ENCODE measurements at places on chromosomes 7 and 10.

DNA sequence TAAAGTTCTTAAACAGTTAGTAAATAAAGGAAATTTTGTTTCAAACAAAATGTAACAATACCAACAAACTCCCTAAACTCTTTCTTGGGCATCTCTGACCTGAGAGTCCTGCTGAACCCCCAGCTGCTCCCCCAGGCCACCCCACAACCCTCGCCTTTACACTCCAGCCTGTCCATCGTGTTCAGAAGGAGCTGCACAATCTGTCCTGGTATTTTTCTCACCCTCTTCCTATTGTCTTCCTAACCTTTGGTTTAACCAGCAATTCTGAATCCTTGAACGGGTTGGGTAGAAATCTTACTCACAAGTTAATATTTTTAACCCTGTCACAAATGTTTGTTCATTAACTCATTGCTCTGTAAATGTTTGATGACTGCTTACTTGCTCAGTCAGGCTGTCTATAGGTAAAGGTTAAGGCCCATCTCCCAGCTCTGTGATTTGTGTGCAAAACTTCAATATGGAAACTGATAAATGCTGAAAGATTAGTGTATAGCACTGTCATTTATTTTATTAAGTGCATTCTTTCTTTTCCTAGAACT is 16.8 kb downstream of the SFRP4 start:
- DNase-seq: no peak

DNA sequence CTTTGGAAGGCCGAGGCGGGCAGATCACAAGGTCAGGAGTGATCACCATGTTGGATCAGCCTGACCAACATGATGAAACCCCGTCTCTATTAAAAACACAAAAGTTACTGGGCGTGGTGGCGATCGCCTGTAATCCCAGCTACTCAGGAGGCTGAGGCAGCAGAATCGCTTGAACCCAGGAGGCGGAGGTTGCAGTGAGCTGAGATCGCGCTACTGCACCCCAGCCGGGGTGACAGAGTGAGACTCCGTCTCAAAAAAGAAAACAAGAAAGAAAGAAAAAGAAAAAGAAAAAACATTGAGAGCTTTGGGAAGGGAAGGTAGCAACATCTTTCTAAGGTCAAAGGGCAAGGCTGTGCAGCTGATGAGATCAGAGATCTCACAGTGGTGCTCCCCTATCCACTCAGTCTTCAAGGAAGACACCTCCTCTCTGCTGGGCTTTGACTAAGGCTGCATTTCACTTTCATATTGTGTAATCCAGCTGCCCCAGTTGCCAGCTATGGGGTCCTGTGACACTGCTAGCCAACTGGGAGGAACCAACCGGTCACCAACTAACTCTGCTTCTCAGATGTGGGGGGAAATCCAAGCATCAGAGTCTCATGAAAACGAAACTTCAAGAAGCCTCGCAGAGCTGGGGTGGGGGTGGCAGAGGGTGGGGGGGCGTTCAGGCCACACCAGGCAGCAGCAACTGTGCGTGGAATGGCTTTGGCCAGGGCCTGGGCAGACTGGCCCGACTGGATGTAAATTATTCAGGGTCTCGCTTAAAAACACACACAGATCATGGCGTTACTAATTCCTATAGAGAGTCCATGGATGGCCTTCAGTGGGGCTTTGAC is 1.5 kb downstream of the IL15RA start:
- DNase-seq: no peak

GRCh38 chr10:126387931-126388911 is at the start of gene ADAM12:
ADAM12 (minus strand) TSS chr10:126388477; CDS start chr10:126388145, 332 bp downstream.
- no peak for DNase-seq

DNA sequence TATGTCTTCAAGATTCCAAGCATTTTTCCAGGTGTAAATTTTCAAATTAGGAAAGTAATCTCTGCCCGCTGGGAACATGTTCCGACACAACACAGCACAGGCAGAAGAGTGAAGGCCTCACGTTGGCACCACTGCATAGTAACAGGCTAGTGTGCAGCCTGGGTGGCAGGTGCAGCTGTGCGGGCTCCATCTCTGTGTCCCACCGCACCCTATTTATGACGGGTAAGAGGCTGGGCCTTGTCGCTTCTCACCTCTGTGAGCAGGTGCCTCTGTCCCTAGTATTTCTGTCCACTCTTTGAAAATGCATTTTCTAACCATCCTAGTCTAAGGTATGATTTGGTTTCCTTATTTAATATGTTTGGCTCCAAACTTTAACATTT is 24.1 kb downstream of the VIPR2 start:
- DNase-seq: no peak

- DNase-seq: no peak
Measured at GRCh38 chr7:126940723-126941307, 311.9 kb downstream of the GRM8 start.

DNA sequence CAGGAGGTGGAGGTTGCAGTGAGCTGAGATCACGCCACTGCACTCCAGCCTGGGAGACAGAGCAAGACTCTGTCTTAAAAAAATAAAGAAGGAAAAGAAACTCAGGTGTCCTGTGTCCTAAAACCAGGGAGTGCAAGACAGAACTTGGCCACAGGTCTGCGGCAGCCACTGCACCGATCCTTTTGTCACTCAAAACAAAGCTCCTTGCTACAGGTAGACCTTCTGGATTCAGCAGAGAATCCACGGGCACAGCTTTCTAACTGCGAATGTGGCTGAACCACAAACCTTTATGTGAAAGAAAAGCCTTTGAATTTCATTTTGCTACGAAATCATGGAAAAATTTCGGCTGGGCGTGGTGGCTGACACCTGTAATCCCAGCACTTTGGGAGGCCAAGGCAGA is 634.9 kb downstream of the CALN1 start:
- DNase-seq: no peak

DNA sequence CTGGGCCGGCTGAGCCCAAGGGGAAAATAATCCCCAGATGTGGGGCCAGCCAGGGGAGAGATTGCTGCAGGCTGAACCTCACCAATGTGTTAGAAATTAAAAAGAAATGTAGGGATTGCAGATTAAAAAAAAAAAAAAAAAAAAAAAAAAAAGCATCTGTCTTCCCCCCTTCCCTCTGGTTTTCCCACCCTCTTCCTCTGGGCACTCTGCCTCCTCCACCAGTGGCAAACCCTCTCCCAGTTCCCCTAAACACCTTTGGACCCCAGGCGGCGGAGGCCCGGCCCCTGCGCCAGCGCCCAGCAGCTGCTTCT is 7.1 kb downstream of the MNX1 start:
- DNase-seq: no peak

DNA sequence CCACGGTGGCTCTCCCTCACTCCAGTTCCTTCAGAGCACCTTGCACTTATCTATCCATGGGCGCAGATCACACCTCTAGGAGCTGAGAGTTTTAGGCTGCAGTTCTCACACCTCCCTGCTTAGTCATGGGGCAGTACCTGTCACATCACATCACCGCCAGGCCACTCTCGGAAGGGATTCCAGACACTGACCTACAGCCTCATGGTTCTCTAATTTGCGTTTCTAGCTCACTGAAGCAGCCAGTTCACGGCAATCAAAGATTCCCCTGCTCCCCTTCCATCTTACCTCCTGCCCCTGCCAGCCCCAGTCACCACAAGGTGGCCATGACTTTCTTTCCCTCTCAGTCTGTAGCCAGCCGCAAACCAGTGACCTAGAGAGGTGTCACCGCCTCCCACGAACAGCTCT is 34.2 kb downstream of the ADRB1 start:
- no peak for DNase-seq

DNA sequence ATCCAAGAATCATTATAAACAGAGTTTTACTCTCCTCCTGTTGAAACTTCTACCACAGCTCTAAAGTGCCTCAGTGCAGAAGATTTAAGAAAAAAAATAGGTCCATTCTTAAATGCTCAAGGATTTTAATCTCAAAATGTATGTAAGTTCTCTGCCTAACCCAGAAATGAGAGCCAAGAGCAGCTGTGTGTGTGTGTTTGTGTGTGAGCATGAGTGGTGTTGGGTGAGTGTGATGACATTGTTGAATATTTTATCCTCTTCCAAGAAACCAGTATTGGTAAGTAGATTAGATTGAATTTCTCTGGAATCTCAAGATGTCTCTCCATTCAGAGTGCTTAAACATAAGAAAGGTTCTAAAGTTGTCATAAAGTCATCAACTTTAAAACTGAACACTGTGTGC is 363.6 kb upstream of the NFE2L3 start:
- no peak for DNase-seq

- no peak for DNase-seq
Measured at GRCh38 chr7:156576216-156577058, 64.1 kb upstream of the RNF32 start.

All from thoracic aorta (tissue), 2 donors.